Urinary bladder (tissue), 4 donors: ENCODE measurements at places on chromosomes 3 and 15. TPM values are rescaled to one million over a fixed set of nuclear protein-coding genes. Genes with fewer than 3 reads are reported as not detected.

DNA sequence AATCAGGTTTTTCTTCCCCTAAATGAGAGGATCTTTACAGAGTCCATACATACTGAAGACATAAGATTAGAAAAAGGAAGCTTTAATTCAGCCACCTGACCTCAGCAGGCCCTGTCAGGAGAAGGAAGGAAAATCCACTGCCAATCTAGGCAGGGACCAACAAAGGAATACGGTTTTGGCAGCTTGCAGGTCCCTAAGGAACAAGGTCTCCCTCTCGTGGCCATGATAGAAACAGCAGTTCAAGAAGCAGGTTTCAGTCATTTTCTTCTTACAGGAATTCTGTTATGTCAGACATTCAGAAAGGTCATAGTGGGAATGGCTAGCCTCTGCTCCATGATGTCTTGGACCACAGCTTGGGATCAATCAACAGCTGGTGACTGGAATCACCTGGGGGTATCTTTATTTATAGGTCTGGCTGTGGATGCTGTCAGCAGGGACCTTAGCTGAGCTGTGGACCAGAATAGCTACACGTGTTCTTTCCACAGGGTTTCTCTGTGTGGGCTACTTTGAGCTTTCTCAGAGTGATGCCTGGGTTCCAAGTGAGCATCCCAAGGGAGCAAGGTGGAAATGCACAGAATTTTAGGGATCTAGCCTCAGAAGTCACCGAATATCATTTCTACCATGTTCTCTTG, 9.4 kb upstream of the CMSS1 start:
- DNase-seq, result no peak

The COLQ gene
- 6.8 TPM for total RNA-seq

GRCh38 chr3:28089527-28089897, 151.9 kb upstream of the CMC1 start:
- no peak for DNase-seq

DNA sequence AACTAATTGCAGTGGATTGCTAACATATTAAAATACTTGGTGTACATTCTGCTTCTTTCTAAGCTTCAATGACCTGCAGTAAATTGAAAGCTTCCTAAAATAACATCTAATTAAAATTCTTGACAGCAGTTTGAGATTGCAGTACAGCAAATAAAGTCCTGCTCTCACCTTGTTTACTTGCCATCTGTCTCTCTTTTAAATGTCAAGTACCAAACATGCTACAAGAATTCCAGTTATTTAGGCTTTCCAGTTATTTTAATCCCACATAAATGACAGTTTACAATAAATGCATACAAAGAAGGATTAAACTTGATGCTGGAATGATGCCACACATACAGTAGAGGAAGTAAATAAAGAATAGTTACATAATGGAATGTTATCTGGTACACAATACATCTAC, 33.2 kb downstream of the CBLB start:
- DNase-seq, result no peak

The CSPG4 gene
- 30.6 TPM for total RNA-seq

The SEMA3G gene
- 7.6 TPM for total RNA-seq

DNA sequence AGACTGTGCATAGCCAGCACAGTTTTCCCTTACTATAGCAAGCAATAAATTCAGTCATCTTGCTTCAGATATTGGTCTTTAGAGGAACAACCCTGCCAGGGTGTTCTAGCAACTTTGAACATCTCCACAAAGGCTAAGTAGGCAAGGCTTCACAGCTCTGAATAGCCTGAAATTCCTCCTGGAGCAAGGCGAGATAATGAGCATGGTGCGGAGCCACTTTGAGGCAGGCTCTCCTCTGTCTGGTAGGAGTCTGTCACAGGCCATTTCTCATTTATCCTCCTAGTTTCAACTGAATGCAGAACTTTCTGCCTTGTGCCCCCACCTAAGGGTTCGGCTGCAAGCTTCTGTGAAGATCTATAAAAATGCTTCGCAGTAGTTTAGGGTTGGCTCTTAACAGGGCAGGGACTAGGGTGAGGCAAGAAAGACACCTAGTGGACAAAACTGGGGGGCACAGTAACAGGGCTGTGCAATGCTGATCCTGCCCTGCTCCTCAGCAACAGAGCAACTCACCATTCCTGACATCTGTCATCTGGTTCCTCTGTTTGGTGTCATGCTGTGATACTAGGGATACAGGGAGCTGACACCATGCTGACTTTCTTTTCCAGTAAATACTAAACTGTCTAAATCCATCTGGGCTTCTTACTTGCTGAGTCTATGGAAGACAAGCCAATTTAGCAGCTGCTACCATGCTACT, 16.6 kb upstream of the EHHADH start:
- no peak for DNase-seq

GRCh38 chr3:56303487-56303886, 164.8 kb downstream of the ERC2 start:
- no peak for DNase-seq

GRCh38 chr15:99466701-99467337, 99.0 kb upstream of the MEF2A start:
- DNase-seq, result no peak

DNA sequence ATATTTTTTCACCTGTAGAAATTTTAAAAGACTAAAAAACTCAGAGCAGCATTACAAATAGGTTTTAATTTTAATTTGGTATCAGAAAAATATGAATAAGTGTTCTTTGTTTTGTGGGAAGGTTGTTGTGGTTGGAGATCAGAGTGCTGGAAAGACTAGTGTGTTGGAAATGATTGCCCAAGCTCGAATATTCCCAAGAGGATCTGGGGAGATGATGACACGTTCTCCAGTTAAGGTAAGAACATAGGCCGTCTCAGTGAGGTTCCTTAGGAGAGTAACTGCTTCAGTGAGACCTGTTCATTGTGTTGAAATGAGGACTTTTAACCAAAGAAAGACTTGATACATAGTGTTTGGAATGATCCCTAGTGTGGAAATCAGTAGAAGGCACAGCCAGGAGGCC, 44.8 kb downstream of the OPA1 start:
- no peak for DNase-seq

DNA sequence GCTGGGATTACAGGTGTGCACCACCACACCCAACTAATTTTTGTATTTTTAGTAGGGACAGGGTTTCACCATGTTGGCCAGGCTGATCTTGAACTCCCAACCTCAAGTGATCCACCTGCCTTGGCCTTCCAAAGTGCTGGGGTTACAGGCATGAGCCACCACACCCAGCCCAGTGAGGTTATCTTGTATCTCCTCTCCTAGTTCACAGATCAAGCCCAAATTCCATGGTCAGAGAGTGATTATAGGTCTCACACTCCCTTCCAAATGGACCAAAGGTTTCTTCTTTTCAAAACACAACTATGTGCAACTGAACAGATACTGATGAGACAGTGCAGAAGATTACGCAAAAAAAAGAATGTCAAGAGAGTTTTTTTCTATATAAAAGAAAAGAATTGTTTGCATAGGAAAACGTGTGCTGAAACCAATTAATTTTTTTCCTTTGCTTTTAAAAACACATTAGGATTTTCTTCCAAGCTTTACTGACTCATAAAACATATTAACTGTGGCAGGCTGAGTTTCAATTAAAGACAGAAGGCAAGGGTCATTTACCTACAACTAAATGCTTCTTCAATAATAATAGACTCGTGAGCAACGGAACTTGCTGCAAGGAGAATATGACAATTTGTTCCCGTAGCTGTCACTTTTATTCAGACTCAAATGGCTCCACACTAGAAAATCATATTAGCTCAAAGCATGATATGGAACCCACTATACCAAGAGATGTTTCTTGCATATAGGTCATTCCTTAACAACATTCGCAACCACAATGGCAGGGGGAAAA, 30.4 kb upstream of the THUMPD3 start:
- DNase-seq, result no peak

The CASR gene
- total RNA-seq, result 0.74 TPM

The DNAJB11 gene
- 38.9 TPM for total RNA-seq

The RASGRP1 gene
- 0.74 TPM for total RNA-seq

DNA sequence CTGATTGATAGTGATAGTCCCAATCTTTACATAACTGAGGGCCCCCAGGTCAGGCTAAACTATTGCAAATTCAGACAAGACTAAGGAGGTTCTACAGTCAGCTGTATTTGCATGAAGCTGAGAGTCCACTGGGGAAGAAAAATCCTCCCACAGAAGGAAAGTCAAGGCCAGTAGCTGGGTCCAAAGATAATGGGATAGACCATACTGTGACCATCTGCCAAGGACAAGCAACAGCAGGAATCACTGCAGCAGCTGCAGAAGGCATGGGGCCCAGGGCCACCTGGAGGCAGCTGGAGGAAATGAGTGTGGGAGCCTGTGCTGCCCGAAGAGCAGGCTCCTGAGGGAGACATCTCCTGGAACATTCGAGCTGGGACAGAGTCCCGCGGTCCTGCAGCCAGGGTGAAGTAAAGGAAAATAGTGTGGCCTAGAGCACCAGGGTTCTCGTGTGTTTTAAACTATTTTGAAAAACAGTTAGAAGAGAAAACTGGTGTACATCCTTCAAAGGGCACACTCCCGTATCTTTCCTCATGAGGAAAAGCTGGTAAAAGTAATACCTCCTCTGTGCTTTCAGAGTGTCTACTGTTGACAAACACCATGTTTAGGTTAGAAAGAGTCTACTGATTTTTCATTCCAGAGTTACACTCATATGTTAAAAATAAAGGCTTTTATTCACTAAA, 13.2 kb upstream of the TMEM212 start:
- DNase-seq, result no peak

- DNase-seq, result no peak
Observed at GRCh38 chr15:56232058-56232457, 11.6 kb downstream of the RFX7 start.

- DNase-seq, result no peak
Observed at GRCh38 chr3:73657186-73657585, 32.4 kb upstream of the PDZRN3 start.

The UBA5 gene
- total RNA-seq, result 57.9 TPM

DNA sequence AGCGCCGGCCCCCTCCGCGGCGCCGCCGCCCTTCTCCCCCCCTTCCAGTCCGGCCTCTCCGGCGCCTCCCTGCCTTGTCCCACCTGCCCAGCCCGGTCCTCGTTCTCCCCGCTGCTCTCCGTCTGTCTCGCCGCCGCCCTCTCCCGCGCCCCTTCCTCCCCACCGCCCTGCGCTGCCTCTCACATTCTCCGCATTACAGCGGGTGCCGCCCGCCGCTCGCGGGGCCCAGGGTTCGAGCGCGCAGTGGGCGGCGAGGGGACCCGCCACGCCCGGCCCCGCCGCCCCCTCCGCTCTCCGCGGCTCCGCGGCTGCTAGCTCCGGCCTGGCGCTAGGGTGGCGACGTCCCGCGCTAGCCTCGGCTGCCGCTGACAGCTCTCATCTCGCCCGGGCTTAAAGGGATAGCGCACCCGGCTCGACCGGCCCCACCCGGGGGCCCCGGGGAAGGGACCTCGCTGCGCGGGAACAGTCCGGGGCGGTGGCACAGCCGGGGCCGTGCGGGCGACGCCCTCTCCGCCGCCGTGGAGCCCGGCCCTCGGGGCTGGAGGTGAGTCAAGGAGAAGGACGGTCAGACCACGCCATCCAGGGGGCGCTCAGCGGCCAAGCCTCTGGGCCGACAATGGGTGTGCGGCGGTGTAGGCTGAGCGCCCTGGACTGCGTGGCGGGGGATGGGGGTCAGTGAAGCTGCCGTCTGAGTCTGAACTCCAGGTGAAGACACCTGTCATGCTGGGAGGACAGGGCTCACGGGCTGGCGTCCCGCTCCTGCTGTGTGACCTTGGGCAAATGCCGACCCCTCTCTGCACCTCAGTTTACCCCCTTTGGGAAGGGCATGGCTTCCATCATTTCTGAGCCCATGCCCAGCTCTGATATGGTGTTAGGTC, 187.4 kb upstream of the LINGO1 start:
- DNase-seq, result no peak

DNA sequence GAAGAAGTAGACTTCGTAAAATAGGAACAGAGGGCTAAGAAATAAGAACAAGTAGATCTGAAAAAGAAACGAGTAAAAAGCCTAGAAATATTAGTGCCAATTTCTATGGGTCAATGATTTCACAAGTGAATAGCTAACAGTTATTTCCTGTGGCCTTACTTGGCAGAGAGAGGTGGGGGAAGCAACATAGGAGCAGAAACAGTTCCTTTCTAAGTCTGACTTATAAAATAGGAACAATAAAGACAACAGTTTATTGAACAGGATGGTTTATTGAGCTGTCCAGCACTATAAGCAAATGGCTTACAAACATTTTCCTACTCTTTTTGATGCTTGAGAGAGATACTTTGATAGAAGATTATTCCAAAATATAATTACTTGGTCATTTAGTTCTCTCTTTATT, 37.9 kb downstream of the AGTR1 start:
- DNase-seq, result no peak

DNA sequence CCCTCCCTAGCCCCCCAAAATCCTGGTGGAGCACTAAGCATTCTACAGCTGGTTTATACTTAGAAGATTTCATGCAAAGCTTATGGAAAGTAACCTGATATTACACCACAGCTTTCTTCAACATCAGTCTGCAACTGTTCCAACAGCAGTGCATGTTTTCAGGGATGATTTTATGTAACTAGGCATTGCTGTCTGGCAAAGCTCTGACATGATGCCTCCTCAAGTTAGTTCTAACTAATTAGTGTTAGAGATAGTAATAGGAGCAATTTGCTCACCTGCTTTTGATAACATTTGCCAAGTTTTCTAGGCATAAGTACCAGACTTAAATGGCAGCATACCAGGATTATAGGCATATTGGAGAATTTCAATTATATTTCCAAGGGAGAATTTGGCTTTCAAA, 330.3 kb upstream of the SGO1 start:
- no peak for DNase-seq

DNA sequence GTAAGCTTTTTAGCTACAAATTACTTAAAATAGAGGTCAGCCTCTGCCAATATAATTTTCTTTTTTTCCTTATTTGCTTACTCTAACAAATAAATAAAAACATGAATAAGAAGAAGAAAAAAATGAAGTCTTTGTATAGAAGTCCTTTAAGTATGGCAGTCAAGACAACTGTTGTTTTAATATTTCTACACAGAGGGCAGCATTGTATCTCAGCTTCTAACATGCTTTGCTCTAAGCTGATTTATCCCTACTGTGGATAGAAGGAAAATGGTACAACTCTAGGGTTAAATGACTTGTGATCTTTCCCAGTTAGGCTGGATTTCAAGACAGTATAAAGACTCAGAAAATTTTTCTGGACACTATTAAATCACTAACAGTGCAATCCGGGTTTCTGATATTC, 104.3 kb upstream of the MEIS2 start:
- no peak for DNase-seq

DNA sequence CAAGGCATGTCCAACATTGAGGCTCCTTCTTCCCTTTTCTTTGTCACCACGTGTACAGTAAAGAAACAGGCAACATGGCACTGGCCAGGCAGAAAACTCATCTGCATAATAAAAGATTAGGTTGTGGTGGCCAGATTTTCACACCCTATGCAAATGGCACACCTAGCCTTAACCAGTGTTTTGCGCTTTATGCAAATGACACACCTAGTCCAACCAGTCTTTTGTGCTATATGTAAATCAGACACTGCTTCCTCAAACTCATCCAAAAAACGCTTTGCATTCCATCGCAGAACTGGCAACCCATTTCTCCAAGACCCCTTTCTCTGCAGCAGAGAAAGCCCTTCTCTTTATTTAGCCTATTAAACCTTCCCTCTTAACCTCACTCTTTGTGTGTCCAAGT, 109.1 kb downstream of the ZNF385D start:
- no peak for DNase-seq
